ENCODE measurements at places on chromosomes 2 and 18.

- DNase-seq, result no peak
These were observed 32.4 kb downstream of the RTN4 start for GRCh38 chr2:55017880-55018279.

DNA sequence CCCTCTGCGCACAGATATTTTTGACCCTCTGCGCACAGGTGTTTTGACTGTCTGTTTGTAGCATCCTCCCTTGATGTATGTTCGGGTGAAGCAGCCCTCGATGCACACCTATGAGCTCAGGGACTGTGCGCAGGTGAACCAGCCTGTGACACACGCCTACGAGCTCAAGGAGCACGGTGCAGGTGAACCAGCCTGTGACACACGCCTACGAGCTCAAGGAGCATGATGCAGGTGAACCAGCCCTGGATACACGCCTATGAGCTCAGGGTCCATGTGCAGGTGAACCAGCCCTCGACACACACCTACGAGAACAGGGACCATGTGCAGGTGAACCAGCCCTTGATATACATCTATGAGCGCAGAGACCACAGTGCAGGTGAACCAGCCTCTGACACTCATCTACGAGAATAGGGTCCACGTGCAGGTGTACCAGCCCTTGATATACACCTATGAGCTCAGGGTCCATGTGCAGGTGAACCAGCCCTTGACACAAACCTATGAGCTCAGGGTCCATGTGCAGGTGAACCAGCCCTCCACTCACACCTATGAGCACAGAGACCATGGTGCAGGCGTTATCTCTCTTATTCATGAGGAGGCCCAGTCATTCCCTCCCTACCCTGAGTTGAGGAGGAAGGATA, 33.9 kb downstream of the SH3BP4 start:
- no peak for DNase-seq

DNA sequence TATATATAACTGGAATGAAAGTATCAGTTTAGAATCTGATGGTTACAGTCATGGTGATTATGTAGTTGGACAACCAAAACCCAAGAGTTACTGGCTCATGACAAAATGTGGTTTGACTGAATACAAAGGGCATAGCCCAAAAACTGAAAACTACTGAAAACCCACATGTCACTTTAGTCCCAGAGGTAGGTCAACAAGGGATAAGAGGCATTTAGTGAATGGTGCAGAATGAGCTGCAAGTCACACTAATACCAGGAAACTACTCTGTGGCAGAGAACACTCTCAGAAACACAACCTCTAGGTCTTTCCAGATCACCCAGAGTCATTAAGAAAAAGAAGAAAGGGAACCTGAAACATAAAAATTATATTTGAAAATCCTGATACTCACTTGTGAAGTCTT, 154.5 kb downstream of the AGPS start:
- no peak for DNase-seq

DNA sequence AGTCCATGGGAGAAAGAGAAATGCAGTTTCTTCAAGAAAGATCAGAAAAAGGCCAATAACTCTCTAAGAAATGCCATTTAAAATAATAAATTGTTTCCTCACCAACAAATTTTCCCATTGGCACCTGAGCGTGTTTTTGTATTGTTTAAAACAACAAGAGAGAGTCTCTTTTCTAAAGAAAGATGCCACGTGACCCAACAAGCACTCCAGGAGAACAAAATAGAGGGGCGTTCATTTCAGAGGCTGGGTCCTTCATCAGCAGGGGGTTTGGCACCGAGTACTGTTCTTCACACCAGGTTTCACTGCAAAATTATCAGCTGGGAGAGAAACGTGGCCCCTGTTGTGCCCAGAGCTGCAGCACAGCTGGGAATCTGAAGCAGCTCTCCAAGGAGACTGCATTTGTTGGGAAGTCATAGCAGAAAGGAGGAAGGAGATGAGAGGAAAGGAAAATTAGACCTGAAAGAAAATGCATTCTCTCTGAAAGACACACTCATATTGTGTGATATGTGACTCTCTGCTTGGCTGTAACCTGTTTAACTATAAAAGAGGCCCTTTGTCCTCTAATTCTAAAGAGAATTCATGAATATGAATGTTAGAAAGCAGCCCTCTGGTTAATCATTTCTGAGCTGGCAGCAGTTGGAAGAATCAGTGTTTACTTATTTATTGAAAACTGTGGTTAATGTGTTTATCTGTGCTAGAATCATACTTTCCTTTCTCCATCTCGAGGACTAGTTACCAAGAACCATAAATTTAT, 205.3 kb upstream of the CDH20 start:
- no peak for DNase-seq

GRCh38 chr2:146370826-146371225, 1474.0 kb upstream of the ACVR2A start:
- no peak for DNase-seq

DNA sequence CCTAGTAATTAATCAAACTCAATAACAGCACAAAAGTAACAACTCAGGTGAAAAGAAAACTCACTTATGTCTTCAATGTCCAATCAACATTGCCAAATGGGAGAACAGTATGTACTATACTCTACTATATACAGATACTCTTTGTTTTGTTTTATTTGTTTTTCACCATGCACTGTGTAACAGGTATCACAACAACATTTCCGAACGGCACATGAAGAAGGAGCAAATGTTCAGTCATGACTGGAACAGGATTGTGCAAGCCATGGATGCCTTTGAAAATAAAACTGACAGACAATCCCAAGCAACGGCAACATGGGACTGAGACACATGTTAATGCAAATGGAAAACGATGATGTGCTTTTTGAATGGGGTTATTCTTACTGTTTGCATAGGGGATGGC, 334.9 kb upstream of the THUMPD2 start:
- no peak for DNase-seq

DNA sequence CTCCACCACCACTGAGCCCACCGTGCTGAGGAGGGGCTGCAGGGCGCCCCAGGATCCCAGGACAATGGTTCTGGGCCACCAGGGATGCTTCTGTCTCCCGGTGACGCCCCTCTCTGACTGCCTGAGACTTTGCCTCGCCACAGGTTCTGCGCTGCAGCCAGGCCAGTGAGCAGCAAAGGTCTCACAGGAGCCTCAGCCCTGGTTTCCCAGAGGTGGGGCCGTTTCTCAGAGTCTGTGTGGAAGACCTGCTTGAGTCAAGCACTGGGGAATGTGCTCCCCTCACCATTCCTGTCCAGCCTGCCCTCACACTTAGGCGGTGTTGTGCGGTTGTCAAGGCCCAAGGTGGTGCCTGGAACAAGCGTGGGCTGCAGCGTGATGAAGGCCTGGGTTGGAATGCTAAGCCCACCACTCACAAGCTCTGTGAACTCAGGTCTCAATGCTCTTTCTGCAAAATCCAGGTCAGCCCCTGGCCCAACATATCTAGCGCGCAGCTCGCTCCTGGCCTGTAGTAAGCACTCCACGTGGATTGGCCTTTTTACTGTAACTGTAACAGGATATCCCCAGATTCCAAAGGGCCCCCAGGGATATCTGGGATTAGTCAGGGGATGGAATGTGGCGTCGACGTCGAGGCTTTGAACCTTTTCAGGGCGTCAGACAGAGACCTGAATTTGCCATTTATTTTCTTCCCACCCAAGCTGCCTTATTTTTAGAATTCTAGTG, 47.6 kb downstream of the PLB1 start:
- DNase-seq, result no peak

- DNase-seq, result no peak
These were observed 105.3 kb upstream of the SIX3 start for GRCh38 chr2:44836174-44836573.

DNA sequence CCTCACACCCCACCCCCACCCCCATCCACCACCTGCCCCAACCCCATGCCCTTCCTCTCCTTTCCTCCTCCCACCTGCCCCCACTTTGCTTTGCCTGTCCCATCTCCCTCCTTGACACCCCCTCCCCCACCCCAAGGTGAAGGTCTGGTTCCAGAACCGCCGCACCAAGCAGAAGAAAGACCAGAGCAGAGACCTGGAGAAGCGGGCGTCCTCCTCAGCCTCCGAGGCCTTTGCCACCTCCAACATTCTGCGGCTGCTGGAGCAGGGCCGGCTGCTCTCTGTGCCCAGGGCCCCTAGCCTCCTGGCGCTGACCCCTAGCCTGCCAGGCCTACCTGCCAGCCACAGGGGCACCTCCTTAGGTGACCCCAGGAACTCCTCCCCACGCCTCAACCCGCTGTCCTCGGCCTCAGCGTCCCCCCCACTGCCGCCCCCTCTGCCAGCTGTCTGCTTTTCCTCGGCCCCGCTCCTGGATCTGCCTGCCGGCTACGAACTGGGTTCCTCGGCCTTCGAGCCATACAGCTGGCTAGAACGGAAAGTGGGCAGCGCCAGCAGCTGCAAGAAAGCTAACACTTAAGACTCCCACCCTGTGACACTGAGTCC, 3.0 kb upstream of the ATP6V1B1 start:
- no peak for DNase-seq

GRCh38 chr2:88638123-88638650, 10.9 kb upstream of the EIF2AK3 start:
- DNase-seq, result no peak

DNA sequence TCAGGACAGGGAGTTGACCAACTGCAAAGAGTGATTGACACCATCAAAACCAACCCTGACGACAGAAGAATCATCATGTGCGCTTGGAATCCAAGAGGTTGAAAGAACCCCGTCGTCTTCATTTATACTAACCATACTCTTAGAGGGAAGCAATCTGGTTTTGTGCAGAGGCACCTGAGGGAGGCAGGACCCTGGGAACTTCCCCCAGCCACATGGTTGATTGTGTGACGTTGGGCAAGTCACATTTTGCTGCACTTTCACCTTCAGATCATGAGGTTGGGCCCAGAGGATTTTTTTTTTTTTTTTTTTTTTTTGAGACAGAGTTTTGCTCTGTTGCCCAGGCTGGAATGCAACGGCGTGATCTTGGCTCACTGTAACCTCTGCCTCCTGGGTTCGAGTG, 11.6 kb downstream of the TYMS start:
- DNase-seq, result no peak

DNA sequence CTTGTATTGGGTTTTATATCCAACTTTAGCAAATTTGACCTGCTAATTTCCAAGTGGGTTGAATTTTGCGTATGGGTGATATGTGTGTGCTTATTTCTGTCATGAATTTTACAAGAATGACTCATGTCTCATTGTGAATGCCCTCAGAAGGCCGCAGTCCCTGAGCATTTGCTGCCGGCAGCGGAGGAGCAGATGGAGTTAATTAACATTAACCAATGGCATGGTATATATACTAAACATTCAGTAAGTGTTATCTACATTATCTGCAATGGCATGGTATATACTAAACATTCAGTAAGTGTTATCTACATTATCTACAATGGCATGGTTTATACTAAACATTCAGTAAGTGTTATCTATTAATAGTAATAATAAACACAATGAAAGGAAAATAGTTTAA, 90.1 kb downstream of the DOK6 start:
- DNase-seq, result no peak

DNA sequence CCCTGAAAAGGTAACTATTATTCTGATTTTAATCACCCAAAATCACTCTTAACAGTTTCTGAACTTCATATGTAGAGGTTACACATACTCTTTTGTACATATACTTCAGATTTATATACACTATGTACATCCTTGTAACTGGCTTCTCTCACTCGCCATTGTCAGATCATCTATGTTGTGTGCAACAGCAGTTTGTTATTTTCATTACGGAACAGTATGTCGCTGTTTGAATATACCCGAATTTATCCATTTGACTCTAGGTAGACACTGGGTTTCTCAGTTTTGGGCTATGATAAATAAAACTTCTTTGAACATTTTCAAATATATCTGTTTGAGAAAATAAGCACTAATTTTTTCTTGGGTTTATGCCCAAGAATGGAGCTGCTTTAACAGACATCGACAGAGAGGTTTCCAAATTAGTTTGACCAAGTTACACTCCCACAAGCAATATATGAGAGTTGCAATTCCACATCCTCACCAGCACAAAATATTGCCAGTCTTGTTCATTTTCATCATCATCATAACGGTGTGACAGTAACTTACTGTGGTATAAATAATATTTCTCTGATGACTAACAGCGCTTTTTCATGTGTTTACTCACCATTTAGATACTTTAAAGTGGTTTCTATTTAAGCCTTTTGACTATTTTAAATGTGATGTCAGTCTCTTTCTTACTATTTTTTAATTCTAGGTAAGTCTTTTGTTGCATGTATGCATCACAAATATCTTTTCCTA, 80.9 kb downstream of the SMC6 start:
- DNase-seq, result no peak

- DNase-seq, result no peak
These were observed 219.9 kb downstream of the PIK3C3 start for GRCh38 chr18:42174909-42175308.

GRCh38 chr2:224206816-224207215, 167.7 kb upstream of the SERPINE2 start:
- no peak for DNase-seq

DNA sequence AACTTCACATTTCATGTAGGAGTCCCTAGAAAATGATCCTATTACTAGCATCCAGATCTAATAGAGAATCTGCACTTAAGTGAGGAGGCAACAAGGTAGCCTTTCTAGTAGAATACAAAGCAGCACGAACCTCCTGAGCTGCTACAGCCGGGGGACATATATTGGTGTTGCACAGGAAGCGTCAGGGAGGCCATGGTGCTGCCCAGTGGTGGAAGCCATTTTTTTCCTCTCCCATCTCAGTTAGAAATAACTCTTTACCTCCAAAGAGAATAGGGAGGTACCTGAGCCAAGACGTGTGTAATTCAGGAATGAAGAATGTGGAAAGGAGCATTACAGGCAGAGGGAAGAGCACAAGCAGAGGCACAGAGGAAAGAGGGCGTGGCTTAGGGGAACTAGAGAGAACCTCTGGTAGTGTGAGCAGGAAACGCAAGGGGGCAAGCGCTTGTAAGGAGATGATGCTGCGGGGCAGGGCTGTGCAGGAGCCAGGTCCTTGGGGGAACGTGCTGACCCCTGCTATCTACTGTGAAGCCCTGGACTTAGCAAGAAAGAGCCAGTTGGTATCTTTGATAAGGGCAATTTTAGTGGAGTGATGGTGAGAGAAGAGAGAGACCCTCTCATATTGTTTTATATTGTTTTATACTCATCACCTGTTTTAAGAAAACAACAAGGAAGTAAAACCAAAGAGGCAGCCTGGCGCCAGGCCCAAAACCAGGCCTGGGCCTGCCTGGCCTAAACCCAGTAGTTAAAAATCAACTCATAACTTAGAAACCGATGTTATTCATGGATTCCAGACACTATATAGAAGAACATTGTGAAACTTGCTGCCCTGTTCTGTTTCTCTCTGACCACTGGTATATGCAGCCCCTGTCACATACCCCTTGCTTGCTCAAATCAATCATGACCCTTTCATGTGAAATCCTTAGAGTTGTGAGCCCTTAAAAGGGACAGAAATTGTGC, 50.0 kb upstream of the TTC39C start:
- DNase-seq, result no peak

DNA sequence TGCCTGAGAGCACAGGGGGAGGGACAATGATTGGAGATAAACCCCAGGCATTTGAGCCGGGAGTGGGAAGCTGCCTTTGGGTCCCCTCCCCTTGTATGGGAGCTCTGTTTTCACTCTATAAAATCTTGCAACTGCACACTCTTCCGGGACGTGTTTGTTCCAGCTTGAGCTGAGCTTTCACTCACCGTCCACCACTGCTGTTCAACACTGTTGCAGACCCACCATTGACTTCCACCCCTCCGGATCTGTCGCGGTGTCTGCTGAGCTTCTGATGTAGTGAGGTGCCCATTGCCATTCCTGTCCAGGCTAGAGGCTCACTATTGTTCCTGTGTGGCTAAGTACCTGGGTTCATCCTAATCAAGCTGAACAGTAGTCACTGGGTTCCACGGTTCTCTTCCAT, 231.6 kb upstream of the CWC22 start:
- no peak for DNase-seq
